ENCODE measurements at places on chromosomes 12 and 14. TPM values are rescaled to one million over a fixed set of nuclear protein-coding genes. Genes with fewer than 3 reads are reported as not detected.

GRCh38 chr14:65461730-65462129 is 49.2 kb downstream of the FUT8 start:
- H3K27ac ChIP-seq: peak overlapping the region; percentile 25
- H3K4me1 ChIP-seq: peaks cover 29% of the 10 kb centered on the region
- DNase-seq: no peak

- DNase-seq: no peak
- no peak overlapping the region for H3K27ac ChIP-seq
- H3K27me3 ChIP-seq: no peaks in the 10 kb centered on the region
- no peak overlapping the region for H3K4me3 ChIP-seq
These were observed 114.4 kb downstream of the ZNF664 start for GRCh38 chr12:124087266-124088051.

- no peak overlapping the region for H3K4me3 ChIP-seq
- H3K4me1 ChIP-seq: no peaks in the 10 kb centered on the region
- DNase-seq: no peak
- H3K27ac ChIP-seq: no peak overlapping the region
These were observed 48.9 kb upstream of the LRIG3 start for GRCh38 chr12:58969237-58969636.

DNA sequence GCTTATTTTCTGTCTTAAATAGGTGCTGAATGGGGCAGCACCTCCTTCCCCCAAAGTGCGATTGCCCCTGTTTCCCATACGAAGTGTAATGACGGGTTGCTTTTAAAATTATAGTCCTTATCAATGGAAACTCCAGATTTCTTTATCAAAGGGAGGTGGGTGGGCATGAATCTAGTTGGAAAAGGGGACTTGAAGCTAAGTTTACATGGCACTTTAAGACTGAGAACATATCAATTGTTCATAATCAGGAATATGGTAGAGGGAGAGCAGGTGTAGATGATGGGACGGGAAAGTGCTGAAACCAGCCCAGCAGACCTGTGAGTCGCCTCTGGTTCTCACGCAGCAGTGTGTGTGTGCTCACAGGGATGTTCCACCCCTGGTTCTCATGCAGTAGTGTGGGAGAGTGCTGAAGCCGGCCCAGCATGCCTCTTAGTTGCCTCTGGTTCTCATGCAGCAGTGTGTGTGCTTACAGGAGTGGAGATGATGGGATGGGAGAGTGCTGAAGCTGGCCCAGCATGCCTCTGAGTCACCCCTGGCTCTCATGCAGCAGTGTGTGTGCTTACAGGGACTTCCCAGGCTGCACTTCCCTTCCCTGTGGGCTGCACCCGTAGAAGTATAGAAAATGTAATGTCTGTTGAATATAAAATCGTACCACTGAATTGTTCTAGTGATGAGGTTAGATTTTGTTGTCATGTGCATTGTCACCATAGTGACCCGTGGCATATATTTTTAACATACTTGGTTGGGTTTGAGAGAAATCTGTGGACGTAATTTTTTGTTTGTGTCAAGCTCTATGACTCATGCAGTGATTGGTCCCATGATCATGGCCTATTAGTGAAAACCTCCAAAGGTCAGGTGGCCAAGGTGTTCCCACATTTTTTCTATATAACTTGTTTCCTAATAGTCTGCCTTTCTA is 51.6 kb downstream of the GPATCH2L start:
- DNase-seq: no peak
- H3K4me3 ChIP-seq: no peak overlapping the region
- H3K27me3 ChIP-seq: no peaks in the 10 kb centered on the region
- H3K27ac ChIP-seq: no peak overlapping the region

DNA sequence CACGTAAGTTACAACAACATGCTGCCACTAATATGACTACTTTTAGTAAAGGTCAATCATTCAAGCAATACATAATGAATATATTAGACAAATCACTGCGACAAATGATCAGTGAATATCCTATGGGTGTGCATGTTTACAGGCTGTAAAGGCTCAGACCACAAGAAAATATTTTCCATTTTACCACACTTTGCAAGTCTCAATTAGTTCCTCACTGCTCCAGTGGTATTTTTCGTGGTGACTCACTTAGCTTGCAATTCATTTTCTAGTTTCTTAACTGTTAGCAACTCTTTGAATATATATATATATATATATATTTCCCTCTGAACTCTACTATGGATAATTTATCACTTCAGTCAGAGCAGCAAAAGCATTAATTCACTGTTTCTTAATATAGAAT is 96.9 kb downstream of the EML5 start:
- no peaks in the 10 kb centered on the region for H3K4me1 ChIP-seq
- no peaks in the 10 kb centered on the region for H3K36me3 ChIP-seq
- no peaks in the 10 kb centered on the region for H3K27me3 ChIP-seq
- DNase-seq: no peak
- H3K27ac ChIP-seq: no peak overlapping the region
- H3K4me3 ChIP-seq: no peak overlapping the region

GRCh38 chr12:16184681-16185080 is 92.8 kb downstream of the SLC15A5 start:
- no peaks in the 10 kb centered on the region for H3K36me3 ChIP-seq
- no peak overlapping the region for H3K4me3 ChIP-seq
- H3K27me3 ChIP-seq: no peaks in the 10 kb centered on the region
- H3K27ac ChIP-seq: no peak overlapping the region

GRCh38 chr12:111298582-111299436 is 70.1 kb downstream of the PHETA1 start:
- peak; percentile 42 for DNase-seq
- no peaks in the 10 kb centered on the region for H3K4me1 ChIP-seq
- H3K4me3 ChIP-seq: no peak overlapping the region
- no peaks in the 10 kb centered on the region for H3K36me3 ChIP-seq
- H3K27ac ChIP-seq: no peak overlapping the region

GRCh38 chr12:868722-869121 is 80.8 kb downstream of the RAD52 start:
- H3K27me3 ChIP-seq: no peaks in the 10 kb centered on the region
- H3K4me1 ChIP-seq: peaks cover 1% of the 10 kb centered on the region
- no peak for DNase-seq
- H3K27ac ChIP-seq: no peak overlapping the region
- no peak overlapping the region for H3K4me3 ChIP-seq

GRCh38 chr12:57837864-57838562 is 8.5 kb downstream of the CTDSP2 start:
- no peak overlapping the region for H3K4me3 ChIP-seq
- peak overlapping the region; percentile 72 for H3K27ac ChIP-seq
- peaks cover 3% of the 10 kb centered on the region for H3K36me3 ChIP-seq
- H3K4me1 ChIP-seq: peaks cover 88% of the 10 kb centered on the region
- no peak for DNase-seq
- H3K27me3 ChIP-seq: no peaks in the 10 kb centered on the region

- no peaks in the 10 kb centered on the region for H3K36me3 ChIP-seq
- no peaks in the 10 kb centered on the region for H3K27me3 ChIP-seq
- H3K4me3 ChIP-seq: no peak within 1 kb of the TSS
- H3K4me1 ChIP-seq: no peaks in the 10 kb centered on the region
- H3K27ac ChIP-seq: no peak within 1 kb of the TSS
- no peak for DNase-seq
These were observed at the start of gene TBPL2 for GRCh38 chr14:55440385-55440784. TSS of gene TBPL2 (minus strand) at chr14:55440616. CDS start at chr14:55440449, 167 bp downstream.

GRCh38 chr12:31491241-31491794 is 99.6 kb downstream of the DENND5B start:
- no peak overlapping the region for H3K4me3 ChIP-seq
- no peak for DNase-seq
- peaks cover 19% of the 10 kb centered on the region for H3K27me3 ChIP-seq
- no peak overlapping the region for H3K27ac ChIP-seq

- no peak for DNase-seq
- H3K27ac ChIP-seq: peak overlapping the region; percentile 97
- peaks cover 76% of the 10 kb centered on the region for H3K4me1 ChIP-seq
- no peaks in the 10 kb centered on the region for H3K27me3 ChIP-seq
- H3K36me3 ChIP-seq: peaks cover 46% of the 10 kb centered on the region
- H3K4me3 ChIP-seq: peak overlapping the region; percentile 94
These were observed 471 bp downstream of the MTRFR start for GRCh38 chr12:123233505-123234308.

- peaks cover 40% of the 10 kb centered on the region for H3K4me1 ChIP-seq
- H3K27ac ChIP-seq: no peak overlapping the region
- H3K36me3 ChIP-seq: peaks cover 40% of the 10 kb centered on the region
- DNase-seq: no peak
- H3K27me3 ChIP-seq: no peaks in the 10 kb centered on the region
- no peak overlapping the region for H3K4me3 ChIP-seq
These were observed 3.6 kb downstream of the STAT6 start for GRCh38 chr12:57107456-57108155.

GRCh38 chr14:24329073-24329663 is 5.7 kb downstream of the ADCY4 start:
- peaks cover 71% of the 10 kb centered on the region for H3K4me1 ChIP-seq
- no peak for DNase-seq
- peak overlapping the region; percentile 62 for H3K27ac ChIP-seq
- no peaks in the 10 kb centered on the region for H3K36me3 ChIP-seq

DNA sequence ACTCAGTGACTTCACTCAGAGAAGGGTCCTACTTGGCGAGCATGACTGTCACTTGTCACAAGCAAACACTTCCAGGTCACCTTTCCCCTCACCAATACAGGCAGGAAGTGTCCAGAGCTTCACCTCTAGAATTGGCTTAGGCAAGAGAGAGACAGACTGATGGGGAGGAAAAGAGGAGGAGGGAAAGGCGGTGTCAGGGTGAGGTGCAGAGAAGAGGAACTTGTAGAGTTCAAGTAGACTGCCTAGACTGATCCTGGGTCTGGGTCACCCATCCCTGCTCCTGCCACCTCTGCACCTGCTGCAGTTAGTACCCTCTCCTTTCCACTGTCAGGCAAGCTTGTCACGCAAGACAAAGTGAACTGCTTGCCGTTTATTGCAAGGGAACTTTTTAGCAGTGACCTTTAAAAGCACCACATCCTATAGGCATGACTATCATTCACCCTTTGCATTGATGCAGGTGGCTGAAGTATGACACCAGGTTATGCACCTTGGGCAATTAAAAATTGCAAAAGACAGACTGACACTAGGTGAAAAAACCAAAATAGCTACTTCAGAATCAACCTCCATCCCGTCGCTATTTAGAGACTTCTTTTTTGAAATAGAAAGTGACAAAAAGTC is 292.4 kb downstream of the SYT1 start:
- no peak overlapping the region for H3K4me3 ChIP-seq
- no peak for DNase-seq
- H3K36me3 ChIP-seq: no peaks in the 10 kb centered on the region
- H3K4me1 ChIP-seq: no peaks in the 10 kb centered on the region
- H3K27me3 ChIP-seq: no peaks in the 10 kb centered on the region

DNA sequence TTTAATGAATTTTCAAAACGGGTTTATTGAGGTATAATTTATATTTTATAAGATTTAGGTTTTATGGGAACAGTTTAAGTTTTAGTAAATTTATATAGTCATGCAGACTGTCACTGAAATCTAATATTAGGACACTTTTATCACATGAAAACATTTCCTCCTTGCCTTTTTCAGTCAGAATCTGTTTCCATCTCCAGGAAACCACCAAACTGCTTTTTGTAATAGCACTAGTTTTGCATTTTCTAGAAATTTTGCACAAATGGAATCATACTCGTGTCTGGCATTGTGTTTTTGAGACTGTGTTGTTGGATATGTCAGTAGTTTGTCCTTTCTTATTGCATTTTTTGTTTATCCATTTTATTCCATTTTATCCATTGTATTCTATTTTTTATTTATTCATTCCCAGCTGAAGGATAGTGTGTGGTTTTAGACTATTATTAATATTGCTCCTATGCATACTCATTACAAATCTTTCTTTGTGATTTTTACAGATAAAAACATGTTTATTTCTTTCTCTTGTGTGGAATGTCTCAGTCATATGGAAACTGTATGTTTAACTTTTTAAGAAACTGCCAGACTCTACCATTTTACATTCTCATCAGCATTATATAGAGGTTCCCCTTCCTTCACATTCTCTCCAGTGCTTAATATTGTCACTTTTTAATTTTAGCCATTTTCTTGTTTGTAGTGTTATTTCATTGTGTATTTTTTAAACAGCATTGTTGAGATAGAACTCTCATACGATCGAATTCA is 26.5 kb downstream of the PALS1 start:
- H3K27ac ChIP-seq: no peak overlapping the region
- no peaks in the 10 kb centered on the region for H3K27me3 ChIP-seq
- peaks cover 7% of the 10 kb centered on the region for H3K36me3 ChIP-seq
- peaks cover 15% of the 10 kb centered on the region for H3K4me1 ChIP-seq
- no peak overlapping the region for H3K4me3 ChIP-seq

- H3K4me1 ChIP-seq: no peaks in the 10 kb centered on the region
- H3K36me3 ChIP-seq: no peaks in the 10 kb centered on the region
- H3K27ac ChIP-seq: no peak overlapping the region
- H3K27me3 ChIP-seq: peaks cover 8% of the 10 kb centered on the region
These were observed 24.2 kb upstream of the LRRC9 start for GRCh38 chr14:59895721-59896120.

DNA sequence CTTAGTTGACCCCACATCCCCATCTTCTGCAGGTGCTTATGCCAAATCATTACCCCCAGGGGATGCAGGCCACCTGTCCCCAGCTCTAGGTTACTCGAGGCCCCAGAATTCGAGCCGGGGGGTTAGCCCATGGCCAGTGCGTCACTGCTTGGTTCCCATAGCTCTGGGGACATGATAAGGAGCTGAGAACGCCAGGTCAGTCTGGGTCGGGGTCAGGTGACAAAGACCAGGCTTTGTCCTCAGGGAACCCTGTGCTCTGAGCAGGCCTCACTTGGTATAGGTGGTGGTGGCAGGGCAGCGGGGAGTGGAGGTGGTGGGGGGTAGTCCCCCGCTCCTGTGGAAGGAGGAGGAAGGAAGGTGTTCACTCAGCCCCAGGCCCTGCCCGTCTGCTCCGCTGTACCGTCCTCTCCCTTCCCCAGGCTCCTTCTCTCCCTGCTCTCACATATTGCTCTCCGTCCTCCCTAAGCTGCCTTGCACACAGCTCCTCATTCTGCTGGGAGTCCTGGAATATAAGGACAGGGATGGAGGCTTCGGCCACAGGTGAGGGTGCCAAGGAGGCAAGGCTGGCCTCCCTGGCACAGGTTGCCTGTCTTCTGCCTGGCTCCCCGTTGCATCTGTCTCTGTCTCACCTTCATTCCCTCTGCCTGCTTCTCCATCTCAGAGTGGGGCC is 2.0 kb upstream of the MYH6 start:
- peaks cover 2% of the 10 kb centered on the region for H3K27me3 ChIP-seq
- no peaks in the 10 kb centered on the region for H3K36me3 ChIP-seq
- peaks cover 1% of the 10 kb centered on the region for H3K4me1 ChIP-seq

DNA sequence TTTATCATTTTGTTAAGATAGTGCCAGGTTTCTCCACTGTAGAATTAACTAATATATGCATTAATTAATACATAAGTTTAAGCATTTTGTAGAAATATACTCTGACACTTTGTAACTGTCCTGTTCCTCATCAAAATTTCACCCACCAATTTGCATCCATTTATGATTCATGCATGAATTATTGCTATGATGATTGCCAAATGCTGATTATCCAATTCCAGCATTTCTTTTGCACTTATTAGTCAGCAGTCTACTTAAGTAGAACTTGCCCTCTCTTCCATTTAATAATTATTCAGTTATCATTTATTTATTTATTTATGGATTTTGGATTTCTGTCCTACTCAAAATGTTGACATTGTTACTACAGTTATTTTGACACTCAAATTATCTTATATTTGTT is 72.2 kb downstream of the SLC6A15 start:
- DNase-seq: no peak
- no peak overlapping the region for H3K4me3 ChIP-seq
- peaks cover 1% of the 10 kb centered on the region for H3K27me3 ChIP-seq
- no peaks in the 10 kb centered on the region for H3K36me3 ChIP-seq

- H3K36me3 ChIP-seq: no peaks in the 10 kb centered on the region
- DNase-seq: no peak
- H3K27me3 ChIP-seq: no peaks in the 10 kb centered on the region
- no peak overlapping the region for H3K4me3 ChIP-seq
- no peak overlapping the region for H3K27ac ChIP-seq
These were observed 123.7 kb upstream of the GARIN6 start for GRCh38 chr12:99523853-99524252.

The MVK gene
- 26.3 TPM for total RNA-seq

The LRTM2 gene
- total RNA-seq: not detected

The TAS2R9 gene
- total RNA-seq: not detected

The SERPINA4 gene
- total RNA-seq: not detected

The ABCB9 gene
- 3.2 TPM for total RNA-seq

Data from activated CD4-positive, alpha-beta memory T cell treated with anti-CD3 and anti-CD28 coated beads, Interleukin-2, amount 10 ng/mL, durations not matched to agents 7 days and 5 days (primary cell).